ENCODE measurements at places on chromosomes 4 and X.

GRCh38 chr4:124135409-124135813 is 577.1 kb downstream of the ANKRD50 start:
- DNase-seq = no peak

GRCh38 chr4:106385853-106386393 is 17.3 kb upstream of the GIMD1 start:
- no peak for DNase-seq

GRCh38 chrX:37454537-37455285 is 105.5 kb downstream of the PRRG1 start:
- no peak for DNase-seq

DNA sequence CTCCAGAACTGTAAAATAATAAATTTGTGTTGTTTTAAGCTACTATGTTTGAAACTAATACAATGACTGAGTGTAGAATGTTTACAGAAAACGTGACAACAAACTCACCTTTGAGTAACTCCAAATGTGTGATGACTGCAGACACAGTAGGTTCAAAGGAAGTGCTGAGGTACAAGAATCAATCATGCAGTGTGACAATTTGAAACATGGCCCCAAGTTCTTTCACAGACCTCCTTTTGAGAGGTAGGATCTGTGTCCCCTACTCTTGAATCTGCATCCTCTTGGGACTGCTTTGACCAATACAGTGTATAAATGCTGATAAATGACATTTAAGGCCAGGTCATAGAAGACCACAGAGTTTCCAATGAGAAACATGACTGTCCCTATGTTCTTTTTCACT is 667.7 kb upstream of the DIPK2B start:
- no peak for DNase-seq

DNA sequence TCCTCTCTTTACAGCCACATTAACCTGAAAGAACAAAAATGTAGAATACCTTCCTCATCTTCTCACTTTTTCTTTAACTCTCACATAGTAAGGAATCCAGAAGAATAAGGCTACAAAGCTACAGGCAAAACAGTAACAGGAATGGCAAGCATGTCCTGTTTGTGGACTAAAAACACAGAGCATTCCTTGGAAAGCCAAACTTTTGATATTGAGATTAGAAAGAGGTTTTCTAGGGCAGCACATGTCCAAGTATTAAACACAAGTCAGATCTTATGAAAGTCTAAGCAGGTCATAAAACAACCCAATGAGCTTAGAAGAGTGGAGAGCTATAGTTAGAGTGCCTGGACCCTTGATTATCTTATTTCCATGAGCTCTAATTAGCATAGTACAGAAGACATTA is 58.2 kb upstream of the FAM9C start:
- no peak for DNase-seq

- DNase-seq = no peak
Measured at GRCh38 chr4:91497892-91498291, 805.9 kb upstream of the GRID2 start.

- no peak for DNase-seq
Measured at GRCh38 chrX:153642051-153642654, 4.8 kb upstream of the DUSP9 start.

All from KG1 (cell line).